ENCODE measurements at places on chromosomes 11 and 22. TPM values are rescaled to one million over a fixed set of nuclear protein-coding genes. Genes with fewer than 3 reads are reported as not detected.

DNA sequence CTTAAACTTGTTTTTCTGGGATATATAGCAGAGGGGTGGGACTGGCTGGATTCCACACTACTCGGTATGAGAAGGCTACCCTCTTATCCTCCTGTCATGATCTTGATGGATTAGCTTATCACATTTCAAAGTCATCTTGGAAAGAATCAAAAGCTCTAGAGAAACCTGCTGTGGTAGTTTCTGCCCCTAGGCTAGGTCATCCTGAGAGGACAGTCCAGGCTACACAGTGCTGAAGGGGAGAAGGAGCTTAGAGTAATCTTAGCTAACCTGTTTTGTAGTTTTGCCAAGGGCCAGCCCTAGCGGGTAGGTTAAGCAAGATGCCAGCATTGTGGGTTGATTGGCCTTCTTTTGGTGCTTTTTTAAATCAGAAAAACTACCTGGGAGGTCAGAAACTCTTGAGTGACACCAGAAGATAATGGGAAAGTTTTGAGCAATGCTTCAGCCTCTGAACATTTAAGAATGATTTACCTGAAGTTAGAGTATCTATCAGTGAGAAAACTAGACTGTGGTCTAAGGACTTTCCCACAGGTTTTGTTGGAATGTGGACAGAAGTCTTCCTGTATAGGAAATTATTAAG lies 21.3 kb downstream of the PIWIL4 start:
- no peak for DNase-seq

- DNase-seq, result no peak
Observed at GRCh38 chr11:68043349-68044144, 4.7 kb downstream of the TCIRG1 start.

GRCh38 chr11:63613517-63614135 lies 607 bp downstream of the PLAAT3 start:
- peak; percentile 46 for DNase-seq

DNA sequence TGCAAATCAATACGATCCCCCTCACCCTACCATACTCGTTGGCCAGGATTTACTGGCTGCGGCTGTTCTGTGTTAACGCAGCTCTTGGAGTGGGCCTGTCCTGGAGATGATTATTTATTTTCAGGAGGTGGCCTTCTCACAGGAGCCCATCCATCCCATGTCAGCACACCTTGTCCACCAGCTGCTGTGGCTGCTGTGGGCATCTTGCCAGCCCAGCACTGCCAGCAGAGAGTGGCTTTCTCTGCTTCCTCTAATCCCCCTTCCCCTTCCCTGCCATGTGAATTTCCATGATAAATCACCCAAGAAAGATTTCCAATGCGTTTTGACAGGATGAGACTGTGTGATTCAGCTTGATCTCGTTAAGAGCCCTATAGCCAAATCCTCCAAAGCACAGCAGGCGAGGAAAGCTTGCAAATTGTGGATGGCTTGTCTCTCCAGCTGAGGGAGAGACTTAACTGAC lies 309.1 kb upstream of the C11orf87 start:
- no peak for DNase-seq

- DNase-seq, result no peak
Observed at GRCh38 chr11:63937713-63938478, 906 bp upstream of the NAA40 start.

DNA sequence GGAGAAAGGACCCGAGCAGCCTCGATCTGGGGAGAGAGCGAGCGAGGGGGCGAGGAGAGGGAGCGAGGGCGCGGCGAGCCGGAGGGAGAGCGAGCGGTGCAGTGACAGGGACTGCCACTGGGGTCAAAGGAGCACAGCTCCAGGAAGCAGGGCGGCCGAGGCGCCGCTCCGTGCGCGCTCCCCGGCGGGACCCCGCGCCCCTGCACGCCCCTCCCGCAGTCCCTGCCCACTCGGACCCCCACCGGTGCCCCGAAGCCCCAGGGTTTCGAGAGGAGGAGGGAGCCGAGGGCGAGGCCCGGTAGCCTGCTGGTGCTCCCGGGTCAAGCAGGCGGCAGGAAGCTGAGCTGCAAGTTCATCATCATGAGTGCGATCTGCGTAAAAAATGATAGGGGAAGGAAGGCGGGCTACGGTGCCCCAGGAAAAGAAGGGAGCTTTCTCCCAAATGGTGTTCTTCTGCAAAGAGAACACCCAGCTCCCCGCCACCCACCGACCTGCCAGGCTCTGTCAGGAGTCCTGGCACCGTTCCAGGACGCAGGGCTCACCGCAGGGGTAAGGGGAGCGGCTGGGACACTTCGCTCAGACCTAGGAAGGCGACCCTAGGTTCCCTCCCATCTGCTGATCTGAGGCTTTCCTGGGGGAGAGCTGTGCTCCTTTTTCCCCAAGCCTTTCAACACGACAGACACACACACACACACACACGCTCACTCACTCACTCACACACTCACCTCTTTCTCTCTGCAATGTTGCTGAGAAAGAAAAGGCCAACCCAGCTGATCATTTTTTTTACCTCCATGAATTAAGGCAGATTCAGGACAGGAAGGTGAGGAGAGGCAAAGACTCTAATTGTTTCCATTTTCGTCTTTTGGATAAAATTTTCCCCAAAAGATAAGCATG lies at the start of gene MPPED2:
MPPED2 (minus strand) TSS at position 103 of the 894 bp plus-strand sequence. CDS start 5,980 bp downstream, outside the sequence.
- no peak for DNase-seq

GRCh38 chr11:110759972-110760381 lies 47.7 kb upstream of the ARHGAP20 start:
- DNase-seq, result peak; percentile 84

GRCh38 chr11:34546511-34547209 lies 33.1 kb upstream of the ELF5 start:
- DNase-seq, result no peak

GRCh38 chr11:68841718-68842426 lies at the start of gene CPT1A:
Gene CPT1A, minus strand, starts transcription at chr11:68841916. Its CDS starts 26,442 bp downstream, at chr11:68815474.
- peak; percentile 40 for DNase-seq

DNA sequence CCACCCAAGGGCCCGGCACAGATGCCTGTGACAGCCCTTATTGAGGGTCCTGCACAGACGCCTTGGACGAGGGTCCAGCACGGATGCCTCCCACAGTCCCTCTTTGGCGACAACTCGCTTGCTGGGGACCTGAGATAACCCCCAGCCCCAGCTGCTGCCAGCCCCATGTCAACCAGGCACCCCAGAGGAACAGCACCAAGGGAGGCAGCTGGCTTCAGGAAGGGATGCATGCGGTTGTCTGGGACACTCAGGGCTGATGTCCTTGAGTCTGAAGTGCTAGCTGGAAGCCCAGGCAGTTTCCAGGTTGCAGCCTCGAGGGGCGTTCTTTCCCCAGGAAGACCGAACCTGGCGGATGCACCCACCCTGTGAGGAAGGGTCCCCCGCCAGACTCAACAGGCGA lies 33.8 kb downstream of the MOB2 start:
- DNase-seq, result no peak

- no peak for DNase-seq
Observed at GRCh38 chr11:121766166-121766565, 313.4 kb upstream of the SORL1-AS1 start.

- DNase-seq, result no peak
Observed at GRCh38 chr11:122599434-122599833, 56.1 kb upstream of the UBASH3B start.

DNA sequence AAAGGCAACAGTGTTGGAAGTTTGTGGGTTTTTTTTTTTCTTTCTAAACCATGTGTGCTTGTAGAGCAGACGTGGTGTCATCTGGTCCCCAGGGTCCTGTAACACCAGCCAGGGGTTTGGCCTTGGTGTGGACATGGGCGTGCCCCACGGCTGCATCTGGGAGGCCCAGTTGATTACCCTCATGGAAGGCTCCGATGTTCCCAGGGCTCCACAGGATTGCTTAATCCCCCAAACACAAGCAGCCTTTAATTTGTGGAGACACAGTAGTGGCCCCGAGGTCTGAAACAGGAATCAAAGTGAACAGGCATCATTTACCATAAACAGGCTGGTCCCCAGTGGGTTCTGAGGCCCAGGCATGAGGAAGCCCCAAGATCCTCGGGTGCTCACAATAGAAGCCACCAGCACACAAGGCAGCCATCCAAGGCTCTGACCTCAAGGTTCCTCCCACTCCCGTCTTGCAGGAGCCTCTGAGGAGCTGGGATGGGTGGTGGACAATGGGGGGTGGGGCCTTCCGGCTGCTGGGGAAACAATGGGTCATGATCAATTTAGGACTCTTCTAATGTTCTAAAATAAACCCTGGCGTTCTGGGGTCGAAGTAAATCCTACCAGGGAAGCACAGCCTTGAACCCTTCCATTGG lies 115.0 kb upstream of the CD82 start:
- no peak for DNase-seq

DNA sequence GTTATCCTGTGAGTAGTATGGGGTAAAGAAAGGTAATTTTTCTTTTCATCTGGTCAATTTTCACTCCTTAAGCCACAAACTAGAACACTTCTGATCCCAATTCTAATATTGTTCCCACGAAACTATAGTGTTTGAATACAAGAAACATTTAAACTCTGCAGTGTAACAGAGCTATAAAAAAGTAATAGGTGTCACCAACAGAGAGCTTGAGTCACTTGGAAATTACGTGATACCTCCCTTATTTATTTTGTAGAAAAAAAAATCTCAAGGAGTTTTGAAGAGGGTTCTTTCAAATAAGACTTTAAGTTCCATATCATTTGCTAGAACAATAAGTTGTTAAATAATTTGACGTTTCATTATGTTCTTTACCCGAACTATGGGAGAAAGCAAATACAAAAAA lies 959.4 kb downstream of the JRKL start:
- no peak for DNase-seq

- no peak for DNase-seq
Observed at GRCh38 chr22:26751217-26751616, 93.8 kb downstream of the MIAT start.

GRCh38 chr11:75492181-75492820 lies 33.4 kb downstream of the GDPD5 start:
- no peak for DNase-seq

- DNase-seq, result no peak
Observed at GRCh38 chr22:36349726-36350125, 38.0 kb downstream of the MYH9 start.

GRCh38 chr11:36352922-36353321 lies 56.8 kb downstream of the PRR5L start:
- DNase-seq, result no peak

GRCh38 chr11:17015627-17016126 lies 1.5 kb upstream of the PLEKHA7 start:
- peak; percentile 62 for DNase-seq

- DNase-seq, result peak; percentile 52
Observed at GRCh38 chr11:2378527-2379210, 1.6 kb downstream of the CD81 start.

DNA sequence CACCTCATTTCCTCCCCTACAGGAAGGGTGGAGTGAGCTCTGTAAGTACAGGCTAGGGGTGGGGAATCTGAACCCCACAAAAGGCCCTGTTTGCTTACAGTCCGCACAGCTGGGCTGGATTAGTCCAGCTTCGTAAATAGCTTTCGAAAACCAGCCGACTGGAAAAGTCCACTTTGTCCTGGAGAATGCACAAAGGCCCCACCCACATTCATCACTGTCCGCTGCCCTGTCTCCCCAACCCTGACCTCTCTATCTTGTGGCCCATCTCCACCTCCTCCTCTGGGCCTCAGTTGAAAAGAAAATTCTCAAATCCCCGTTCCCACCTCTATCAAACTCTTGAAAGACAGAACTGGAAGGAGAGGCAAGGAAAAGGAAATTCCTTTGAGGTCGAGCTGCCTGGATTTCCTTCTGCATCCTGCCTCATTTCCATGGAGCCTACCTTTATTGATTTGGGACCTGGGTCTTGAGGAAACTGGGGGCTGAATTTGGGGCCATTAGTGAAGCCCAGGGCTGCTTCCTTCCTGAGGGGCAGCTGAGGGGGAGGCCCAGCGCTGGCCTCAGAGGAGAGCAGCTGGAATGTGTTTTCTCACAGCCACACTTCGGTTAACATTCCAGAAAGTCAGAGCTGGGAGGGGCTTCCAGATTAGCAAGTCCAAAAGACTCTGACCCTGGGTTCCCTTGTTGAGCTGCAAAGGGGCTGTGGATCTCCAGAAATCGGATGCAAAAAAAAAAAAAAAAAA lies 147.6 kb downstream of the FBXO7 start:
- DNase-seq, result peak; percentile 67

DNA sequence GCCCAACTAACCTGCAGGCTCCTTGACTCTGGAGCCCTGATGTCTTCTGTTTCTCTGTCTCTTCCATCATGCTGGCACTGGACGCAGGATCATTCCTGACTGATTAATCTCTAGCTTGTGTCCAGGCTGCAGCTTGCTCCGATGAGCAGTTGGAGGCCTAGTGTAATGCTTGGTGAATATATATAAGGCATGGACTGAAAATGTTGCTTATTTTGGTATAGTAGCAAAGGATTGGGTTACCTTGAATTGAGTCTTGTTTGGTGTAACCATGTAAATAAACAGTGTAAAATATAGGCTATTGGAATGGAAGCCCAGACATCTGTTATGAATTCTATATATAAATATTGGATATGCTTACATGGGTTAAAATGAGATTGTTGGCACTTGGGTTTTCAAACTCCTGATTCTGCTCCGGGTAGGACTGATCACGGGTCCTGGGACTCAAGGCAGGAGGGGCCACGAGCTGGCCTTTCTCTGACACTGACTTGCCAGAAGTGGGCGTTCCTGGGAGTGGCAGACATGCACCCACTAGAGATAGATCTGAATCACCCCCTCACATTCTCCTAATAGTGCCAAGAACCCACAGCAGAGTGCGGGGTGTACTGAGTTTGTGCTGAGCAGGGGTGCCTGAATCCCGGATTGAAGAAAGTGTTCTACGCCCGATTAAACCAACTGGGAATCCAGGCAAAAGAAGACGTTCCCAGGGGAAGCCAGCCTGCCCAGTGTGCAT lies 25.8 kb downstream of the LRP5 start:
- peak; percentile 35 for DNase-seq

GRCh38 chr11:75453916-75454655 lies 21.1 kb upstream of the KLHL35 start:
- peak; percentile 59 for DNase-seq

Gene ZNF215
- total RNA-seq, result 1.4 TPM

Gene NEAT1
- 29.4 TPM for total RNA-seq

Gene FADD
- 47.2 TPM for total RNA-seq

Gene ART1
- not detected for total RNA-seq

Gene VWCE
- 1.2 TPM for total RNA-seq

Gene OR5A1
- not detected for total RNA-seq

Gene C11orf97
- not detected for total RNA-seq

Gene DDT
- 98.8 TPM for total RNA-seq

Gene UCP3
- total RNA-seq, result 1.1 TPM

Gene SLC2A11
- 8.6 TPM for total RNA-seq

Gene MRGPRE
- not detected for total RNA-seq

Gene ACAT1
- total RNA-seq, result 196 TPM

Gene FUT4
- total RNA-seq, result 4.7 TPM

Gene FGF3
- total RNA-seq, result not detected

All from LHCN-M2 (cell line).